ENCODE measurements at places on chromosomes 1 and 21.

DNA sequence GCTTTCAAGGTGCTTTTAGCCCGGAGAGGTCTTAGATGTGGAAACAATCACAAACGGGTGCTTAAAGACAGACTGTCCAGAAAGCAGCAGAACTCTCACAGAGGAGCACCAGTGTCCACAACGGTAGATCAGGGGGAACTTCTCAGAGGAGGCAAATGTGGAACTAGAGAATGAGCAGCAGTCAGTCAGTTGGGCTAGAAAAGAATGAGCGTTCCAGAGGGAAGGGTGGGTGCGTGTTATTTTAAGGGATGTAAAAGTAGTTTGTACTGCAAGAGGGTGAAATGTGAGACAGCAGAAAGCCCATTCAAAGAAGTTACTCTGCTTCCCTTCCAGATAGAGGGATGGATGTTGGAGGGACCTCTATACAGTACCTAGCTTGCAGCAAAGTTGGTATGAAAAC, 30.9 kb downstream of the RGS5 start:
- DNase-seq = no peak

DNA sequence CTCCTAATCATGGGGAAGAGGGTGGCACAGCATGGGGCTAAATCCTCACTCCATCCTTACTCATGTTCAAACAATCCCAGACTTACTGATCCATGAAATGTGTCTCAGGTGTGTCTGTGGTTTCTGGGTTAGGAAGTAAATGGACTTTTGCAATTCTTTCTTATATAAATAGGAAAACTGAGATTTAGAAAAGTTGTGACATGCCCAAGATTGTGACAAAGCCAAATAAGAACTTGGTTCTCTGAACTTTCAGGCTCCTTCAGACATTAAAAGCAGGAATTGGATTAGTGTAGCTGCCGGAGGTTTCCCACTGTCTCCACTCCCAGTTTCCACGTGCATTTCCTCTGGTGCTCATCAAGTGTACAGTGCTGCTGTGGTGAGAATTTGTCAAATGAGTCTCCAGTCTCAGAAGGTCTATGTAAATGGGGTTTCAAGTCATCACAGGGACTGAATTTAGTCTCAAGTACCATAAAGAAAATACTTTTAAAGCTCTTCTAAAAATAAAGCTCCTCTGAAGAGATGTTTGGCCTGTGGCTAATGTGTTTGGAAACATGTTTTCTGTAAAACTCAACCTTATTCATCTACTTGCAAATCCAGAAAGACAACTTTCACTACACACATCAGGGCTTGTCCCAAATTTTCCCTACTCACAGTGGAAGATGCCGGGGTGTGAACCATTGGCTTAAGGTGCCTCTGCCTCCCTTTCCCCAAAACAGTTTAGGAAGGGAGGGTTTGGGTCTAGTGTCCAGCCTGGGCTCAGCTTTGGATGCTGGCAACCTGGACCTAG, 115.2 kb downstream of the NGF start:
- DNase-seq = no peak

GRCh38 chr1:193368302-193368701, 181.9 kb upstream of the B3GALT2 start:
- DNase-seq = no peak

GRCh38 chr21:33059380-33059841, 10.5 kb upstream of the OLIG1 start:
- no peak for DNase-seq

DNA sequence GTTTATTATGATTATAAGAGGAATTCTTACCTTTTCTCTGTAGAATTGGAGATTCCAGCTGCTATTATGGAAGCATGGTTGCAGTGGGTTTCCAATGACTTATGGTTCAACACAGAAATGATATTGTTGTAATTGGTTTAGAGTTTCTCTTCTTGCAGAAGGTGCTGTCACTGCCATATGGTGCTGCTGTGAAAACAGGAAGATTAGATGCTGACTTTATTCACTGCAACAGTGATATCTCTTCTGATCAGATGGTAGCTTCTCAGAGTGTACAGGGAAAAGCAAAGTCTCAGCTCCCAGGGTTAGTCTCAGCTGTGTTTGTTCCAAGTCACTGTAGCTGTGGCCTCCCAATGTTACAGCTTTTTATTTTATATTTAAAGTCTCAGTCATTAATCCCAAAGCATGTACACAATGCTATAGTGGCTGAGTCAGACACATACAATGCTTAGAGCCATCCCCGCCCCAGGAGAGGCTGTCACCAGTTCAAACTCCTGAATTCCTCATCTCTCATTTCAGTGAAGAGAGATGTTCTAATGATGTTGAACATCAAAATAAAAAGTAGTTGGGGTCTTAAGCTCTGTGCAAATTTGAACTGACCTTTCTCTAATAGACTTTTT, 42.7 kb upstream of the RGS2 start:
- DNase-seq = no peak

GRCh38 chr1:179984942-179985341, 30.3 kb downstream of the CEP350 start:
- no peak for DNase-seq

DNA sequence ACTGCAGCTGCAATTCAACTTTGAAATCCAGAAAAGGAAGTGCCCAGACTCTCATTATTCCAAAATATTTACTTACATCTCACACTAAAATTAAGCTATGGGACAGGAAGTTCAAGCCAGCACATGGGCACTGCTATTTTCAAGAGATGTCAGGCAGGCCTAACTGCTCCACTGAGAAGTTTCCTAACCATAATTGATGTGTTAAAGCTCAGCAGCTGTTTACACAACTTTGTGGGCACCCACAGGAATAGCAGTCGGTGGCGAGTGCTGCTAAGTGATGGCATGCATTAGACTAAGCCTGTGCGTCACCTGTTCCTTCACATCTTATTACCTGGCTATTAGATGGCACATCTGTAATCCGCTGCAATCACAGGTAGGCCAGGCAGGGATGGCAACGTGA, 303.3 kb upstream of the DAB1 start:
- DNase-seq = no peak

All from pancreas (tissue), 10 donors.